CD4-positive, alpha-beta T cell treated with Interleukin-4 for 1 hour (primary cell): ENCODE measurements at places on chromosomes 4 and X.

- DNase-seq, result no peak
Observed at GRCh38 chrX:132505116-132505515, 16.3 kb upstream of the MBNL3 start.

GRCh38 chr4:136992032-136992431 is 540.3 kb downstream of the PCDH18 start:
- no peak for DNase-seq

DNA sequence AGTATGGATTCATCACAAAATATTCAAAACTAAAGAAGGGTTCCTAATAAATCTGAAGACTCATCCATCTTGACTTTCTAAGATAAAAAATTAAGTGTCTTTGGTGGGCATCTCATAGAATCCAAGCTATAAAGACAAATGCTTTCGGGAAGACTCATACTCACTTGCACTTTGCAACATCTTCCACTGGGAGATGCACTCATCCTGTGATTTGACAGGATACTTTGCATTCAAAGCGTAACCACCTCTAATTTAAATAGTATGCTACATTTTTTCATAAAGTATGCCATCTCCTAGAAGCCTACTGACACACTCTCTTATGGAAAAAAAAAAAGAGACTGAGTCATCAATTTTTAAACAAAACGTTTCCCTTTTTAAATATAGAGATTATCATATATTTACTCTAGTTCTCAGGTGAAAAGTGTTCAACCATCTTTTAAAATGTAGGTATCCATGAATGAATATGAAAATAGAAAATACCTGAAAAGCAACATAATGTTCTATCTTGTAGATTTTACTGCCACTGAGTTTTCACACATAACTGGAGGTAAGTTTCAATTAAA is 119.6 kb downstream of the KLHL13 start:
- DNase-seq, result no peak

DNA sequence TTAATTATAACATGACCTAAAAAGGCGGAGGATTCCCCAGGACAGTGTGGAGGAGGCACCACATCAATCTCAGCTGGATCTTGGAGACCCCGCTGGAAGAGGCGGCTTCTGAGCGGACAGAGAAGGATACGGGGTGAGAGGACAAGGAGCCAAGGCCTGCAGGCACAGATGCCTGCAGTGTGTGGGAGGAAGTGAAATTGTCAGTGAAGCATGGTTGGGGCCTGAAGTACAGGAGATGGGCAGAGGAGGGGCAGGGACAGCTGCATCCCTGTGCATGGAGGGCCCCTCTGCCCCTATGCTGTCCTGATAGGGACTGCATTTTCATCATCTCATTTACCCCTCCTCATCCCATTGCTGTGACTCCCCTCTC is 1.7 kb upstream of the SLC2A9 start:
- no peak for DNase-seq

DNA sequence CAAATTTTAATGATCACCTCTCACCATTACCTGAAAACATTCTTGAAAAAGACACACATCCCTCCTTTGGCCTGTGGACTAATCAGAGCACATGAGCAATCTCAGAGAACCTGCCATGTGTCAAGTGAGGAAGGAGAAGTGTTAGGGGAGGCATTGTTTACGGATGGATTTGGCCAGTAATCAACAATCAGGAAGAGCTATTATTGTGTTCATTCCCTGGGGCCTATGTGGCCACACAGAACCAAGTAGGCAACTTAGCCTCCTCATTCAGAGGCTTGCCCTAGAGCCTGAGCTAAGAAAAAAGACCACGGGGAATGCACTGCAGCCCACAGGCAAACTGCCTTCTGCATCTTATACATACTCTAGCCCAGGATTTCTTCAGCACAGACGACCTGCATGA is 40.6 kb upstream of the DOCK11 start:
- no peak for DNase-seq

- DNase-seq, result no peak
Observed at GRCh38 chr4:24747234-24747975, 48.0 kb upstream of the SOD3 start.

- DNase-seq, result no peak
Observed at GRCh38 chrX:4484266-4484665, 770.8 kb upstream of the PRKX start.

GRCh38 chr4:40305328-40306170 is 29.6 kb upstream of the CHRNA9 start:
- peak; percentile 63 for DNase-seq

GRCh38 chr4:74675673-74676279 is 118.5 kb downstream of the BTC start:
- DNase-seq, result peak; percentile 36

- no peak for DNase-seq
Observed at GRCh38 chr4:158302076-158302866, 92.0 kb downstream of the TMEM144 start.

GRCh38 chr4:174464949-174465348 is 57.3 kb downstream of the HPGD start:
- no peak for DNase-seq

DNA sequence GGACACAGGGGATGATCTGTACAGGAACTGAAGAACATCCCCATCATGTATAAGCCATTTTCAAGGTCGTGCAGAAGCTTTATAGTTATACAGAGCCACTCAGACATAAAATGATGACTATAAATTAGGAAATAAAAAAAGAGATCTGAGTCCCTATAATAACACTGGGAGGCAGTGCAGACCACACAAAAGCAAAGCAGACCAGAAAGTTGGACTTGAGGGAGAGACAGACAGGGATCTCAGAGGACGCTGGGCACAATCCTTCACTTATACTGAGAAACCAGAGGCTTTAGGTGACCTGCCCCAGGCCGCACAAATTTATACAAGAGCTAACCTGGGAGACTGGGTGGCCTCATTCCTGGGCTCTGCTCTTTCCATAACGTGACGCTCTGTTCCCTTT is 70.5 kb downstream of the HADH start:
- no peak for DNase-seq
